ENCODE measurements at places on chromosomes 11 and 22. TPM values are rescaled to one million over a fixed set of nuclear protein-coding genes. Genes with fewer than 3 reads are reported as not detected.

PTPRCAP gene
- 2.6 TPM for polyA plus RNA-seq

NAALADL1 gene
- 10.0 TPM for polyA plus RNA-seq

CTSF gene
- polyA plus RNA-seq: 99.0 TPM

PKDREJ gene
- polyA plus RNA-seq: 0.55 TPM

CHADL gene
- 2.7 TPM for polyA plus RNA-seq

GLYAT gene
- polyA plus RNA-seq: 151 TPM

HTR3B gene
- 0.12 TPM for polyA plus RNA-seq

HORMAD2 gene
- not detected for polyA plus RNA-seq

SCGB2A2 gene
- not detected for polyA plus RNA-seq

PNPLA3 gene
- polyA plus RNA-seq: 2.0 TPM

MPZL2 gene
- polyA plus RNA-seq: 28.3 TPM

TST gene
- polyA plus RNA-seq: 39.1 TPM

ANO5 gene
- 6.5 TPM for polyA plus RNA-seq

RHOD gene
- polyA plus RNA-seq: 8.0 TPM

DCDC1 gene
- 6.9 TPM for polyA plus RNA-seq

ABCG4 gene
- 1.0 TPM for polyA plus RNA-seq

IGSF22 gene
- 1.9 TPM for polyA plus RNA-seq

SNX32 gene
- polyA plus RNA-seq: 2.6 TPM

ANKK1 gene
- polyA plus RNA-seq: 0.60 TPM

LBHD1 gene
- 9.0 TPM for polyA plus RNA-seq

DGAT2 gene
- polyA plus RNA-seq: 4.6 TPM

EXPH5 gene
- polyA plus RNA-seq: 6.3 TPM

LSP1 gene
- polyA plus RNA-seq: 1.8 TPM

ARHGAP8 gene
- 44.4 TPM for polyA plus RNA-seq

ZNRF3 gene
- 30.5 TPM for polyA plus RNA-seq

DAGLA gene
- 3.2 TPM for polyA plus RNA-seq

INSC gene
- 0.73 TPM for polyA plus RNA-seq

MUC5AC gene
- 0.03 TPM for polyA plus RNA-seq
